Neural progenitor cell (in vitro differentiated cells): ENCODE measurements at places on chromosomes 11 and 22.

- no peak for DNase-seq
These were observed 38.1 kb downstream of the CADM1 start for GRCh38 chr11:115466122-115466521.

DNA sequence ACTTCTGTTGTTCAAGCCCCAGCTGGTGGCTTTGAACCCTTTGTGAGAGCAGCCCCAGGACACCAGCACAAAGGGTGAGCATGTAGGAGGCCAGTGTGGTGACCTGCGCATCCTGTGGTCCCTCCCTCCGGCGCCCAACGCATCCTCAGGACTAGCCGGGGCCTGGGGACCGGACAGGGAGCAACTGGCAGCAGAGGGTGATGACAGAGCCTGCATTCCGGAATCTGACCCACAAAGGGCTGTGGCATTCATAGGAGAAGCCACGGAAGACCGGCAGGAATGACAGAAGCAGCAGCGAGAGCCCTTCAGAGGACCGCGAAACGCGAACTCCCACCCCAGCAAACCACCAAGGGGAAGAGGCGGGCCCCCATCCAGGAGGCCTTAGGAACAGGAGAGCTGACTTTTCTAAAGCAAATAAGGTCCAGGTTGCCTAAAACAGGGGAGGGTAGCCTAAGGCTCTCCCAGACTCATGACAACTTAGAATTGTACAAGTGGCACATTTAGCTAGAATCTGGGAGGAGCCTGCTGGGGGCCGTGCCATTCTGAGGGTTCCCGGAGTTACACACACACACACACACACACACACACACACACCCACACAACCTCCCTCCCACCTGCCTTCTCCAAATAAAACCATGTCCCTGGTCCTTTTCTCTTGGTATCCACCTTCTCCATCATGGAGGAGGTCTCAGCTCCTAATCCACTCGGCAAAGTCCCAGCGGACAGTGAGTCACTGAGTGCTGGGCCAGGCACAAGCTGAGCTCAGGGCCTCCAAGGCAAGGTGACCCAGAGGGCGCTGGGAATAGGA, 232.7 kb downstream of the CTTN start:
- no peak for DNase-seq

DNA sequence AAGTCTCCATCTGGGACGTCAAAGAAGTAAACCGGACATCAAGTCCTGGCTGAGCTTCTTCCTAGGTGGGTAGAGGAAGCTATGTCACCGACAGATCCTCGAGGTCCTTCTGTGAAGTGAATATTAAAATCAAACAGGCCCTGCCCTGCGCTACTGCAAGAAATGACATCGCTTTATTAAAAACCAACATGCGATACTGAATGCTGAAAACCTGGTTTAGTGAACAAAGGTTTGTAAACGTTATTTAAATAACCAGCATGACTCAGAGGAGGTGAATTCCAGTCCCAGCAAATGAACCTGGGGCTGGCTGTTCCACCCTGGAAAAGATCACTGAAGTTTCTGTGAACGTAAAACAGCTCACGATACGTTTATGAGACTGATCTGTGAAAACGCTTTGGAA, 645 bp downstream of the RTCB start:
- peak; percentile 4 for DNase-seq

DNA sequence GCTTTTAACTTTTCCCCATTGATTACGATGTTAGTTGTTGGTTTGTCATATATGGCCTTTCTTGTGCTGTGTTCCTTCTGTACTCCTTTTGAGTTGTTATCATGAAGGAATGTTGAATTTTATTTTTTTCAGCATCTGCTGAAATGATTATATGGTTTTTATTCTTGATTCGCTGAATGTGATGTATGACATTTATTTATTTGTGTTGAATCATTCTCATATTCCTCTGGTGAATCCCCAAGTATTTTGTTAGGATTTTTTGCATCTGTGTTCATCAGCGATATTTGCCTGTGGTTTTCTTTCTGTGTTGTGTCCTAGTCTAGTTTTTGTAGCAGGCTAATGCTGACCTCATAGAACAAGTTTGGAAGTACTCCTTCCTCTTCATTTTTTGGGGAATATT, 78.2 kb downstream of the GGT1 start:
- no peak for DNase-seq

GRCh38 chr11:34344768-34345539, 12.9 kb downstream of the ABTB2 start:
- DNase-seq = no peak

DNA sequence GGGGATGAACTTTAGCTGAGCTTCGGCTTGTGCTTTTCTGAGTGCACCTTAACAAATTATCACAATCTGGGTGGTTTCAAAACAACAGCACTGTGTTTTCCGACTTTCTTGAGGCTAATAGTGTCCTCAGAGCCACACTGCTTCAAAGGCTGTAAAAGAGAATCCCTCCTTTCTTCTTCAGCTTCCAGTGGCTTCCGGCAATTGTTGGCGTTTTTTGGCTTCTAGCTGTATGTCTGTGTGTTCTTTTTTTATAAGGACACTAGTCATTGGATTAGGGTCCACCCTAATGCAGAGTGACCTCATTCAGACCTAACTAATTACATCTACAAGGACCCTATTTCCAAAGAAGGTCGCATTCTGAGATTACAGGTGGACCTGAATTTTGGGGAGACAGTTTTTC, 30.6 kb downstream of the KIAA1671 start:
- DNase-seq = no peak

GRCh38 chr11:116110356-116110755, 606.1 kb upstream of the CADM1 start:
- no peak for DNase-seq

- no peak for DNase-seq
These were observed 2.1 kb upstream of the LRRC32 start for GRCh38 chr11:76672431-76673175.

GRCh38 chr22:32407936-32408335, 4.1 kb downstream of the RTCB start:
- no peak for DNase-seq

DNA sequence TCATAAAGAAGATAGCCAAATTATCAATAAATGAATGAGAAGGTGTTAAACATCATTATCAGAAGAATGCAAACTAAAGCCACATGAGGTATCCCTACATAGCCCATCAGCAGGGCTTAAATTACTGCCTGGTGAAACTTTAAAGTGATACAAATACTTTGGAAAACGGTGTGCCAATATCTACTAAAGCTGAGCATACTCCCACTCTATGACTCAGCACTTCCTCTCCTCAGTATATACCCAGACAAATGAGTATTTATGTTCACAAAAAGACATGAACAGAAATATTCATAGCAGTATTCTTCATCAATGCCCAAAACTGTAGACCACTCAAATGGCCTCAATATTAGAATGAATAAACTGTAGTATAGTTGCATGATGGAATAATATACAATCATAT, 284.6 kb upstream of the ZC3H12C start:
- DNase-seq = no peak

DNA sequence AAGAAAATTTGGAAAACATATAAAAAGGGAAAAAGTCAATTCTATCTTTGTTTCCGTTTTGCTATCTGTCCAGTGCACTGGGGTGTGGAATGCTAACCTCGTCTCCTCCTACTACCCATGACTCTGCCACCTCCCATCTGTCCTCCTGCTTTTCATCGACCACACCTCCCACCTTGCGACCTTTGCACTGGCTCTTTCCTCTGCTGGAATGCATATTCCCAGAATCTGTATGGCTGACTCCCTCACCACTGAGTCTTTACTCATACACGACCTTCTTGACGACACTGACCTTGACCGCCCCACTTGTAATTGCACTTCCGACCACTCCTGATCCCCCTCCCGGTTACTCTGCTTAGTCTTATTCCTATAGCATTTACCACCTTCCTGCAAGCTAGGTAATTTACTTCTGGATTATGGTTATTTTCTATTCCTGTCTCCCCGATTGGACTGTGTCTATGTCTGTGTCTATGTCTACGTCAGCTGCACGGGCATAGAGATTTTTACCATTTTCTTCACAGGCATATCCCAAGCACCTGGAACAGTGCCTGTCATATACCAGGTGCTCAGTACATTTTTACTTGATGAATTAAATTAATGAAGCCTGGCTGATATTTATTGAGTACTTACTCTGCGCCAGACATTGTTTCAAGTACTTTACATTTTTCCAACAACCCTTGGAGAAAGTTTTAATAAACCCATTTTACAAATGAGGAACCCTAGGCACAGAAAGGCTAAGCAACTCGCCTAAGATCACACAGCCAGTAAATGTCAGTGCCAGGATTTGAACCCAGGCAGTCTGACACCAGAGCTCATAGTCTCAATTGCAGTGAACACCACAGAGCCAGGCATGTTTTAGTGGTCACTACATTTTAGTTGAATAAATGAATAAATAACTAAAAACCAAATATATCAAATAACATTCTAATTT, 89.3 kb upstream of the SLC22A12 start:
- no peak for DNase-seq

GRCh38 chr11:66278363-66279091, 552 bp downstream of the CNIH2 start:
- DNase-seq = peak; percentile 69

DNA sequence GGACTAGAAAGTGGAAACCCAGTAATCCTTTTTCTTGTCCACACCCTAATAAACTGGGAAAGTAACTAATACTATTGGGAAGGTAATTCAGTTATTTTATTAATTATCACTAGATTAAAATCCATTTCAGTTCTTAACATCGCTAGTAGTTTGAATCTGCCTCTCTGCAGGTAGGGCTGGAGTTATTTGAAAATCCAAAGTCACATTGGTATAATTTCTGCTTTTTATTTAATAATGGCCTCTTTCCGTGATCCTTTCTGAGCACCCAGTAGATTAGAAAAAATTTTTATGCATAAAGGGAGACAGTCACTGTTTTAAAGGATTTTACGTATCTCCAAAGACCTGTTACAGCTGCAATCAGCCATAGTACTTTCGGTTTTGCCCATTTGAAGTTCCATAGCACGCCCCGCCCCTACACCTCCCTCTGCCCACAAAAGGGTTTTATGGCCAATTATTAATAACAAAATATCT, 605 bp upstream of the COPB1 start:
- DNase-seq = peak; percentile 24

- no peak for DNase-seq
These were observed 10.1 kb downstream of the LIN7C start for GRCh38 chr11:27496461-27496860.

DNA sequence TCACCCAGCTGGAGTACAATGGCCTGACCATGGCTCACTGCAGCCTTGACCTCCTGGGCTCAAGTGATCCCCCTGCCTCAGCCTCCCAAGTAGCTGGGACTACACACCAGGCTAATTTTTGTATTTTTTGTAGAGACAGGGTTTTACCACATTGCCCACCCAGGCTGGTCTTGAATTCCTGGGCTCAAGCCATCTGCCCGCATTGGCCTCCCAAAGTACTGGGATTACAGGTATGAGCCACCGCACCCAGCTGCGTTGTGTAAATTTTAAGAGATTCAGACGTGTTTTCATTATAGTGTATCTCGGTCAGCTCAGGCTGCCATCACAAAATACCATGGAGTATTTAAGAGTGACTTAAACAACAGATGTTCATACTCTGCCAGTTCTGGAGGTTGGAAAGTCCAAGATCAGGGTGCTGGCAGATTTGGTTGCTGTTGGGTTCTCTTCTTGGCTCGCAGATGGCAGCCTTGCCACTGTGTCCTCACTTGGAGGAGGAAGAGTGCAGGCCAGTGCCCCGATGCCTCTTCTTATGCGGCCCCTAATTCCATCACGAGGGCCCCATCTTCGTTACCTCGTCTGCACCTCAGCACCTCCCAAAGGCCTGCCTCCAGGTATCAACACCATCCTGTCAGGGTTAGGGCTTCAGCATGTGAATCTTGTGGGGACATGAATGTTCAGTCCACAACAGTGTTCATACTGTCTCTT, 32.6 kb upstream of the PARVB start:
- DNase-seq = no peak

GRCh38 chr11:11229647-11230046, 123.4 kb downstream of the CSNK2A3 start:
- DNase-seq = no peak
